ENCODE measurements at places on chromosomes 3 and 15. TPM values are rescaled to one million over a fixed set of nuclear protein-coding genes. Genes with fewer than 3 reads are reported as not detected.
A peak's percentile ranks its signal among the peaks of the same experiment; 100 is the strongest.

Gene SH3GL3
- 4.7 TPM for polyA plus RNA-seq

Gene RHOV
- polyA plus RNA-seq: 0.54 TPM

Gene ARL13B
- polyA plus RNA-seq: 7.9 TPM

Gene NPTN
- polyA plus RNA-seq: 327 TPM

Gene GHSR
- polyA plus RNA-seq: not detected

DNA sequence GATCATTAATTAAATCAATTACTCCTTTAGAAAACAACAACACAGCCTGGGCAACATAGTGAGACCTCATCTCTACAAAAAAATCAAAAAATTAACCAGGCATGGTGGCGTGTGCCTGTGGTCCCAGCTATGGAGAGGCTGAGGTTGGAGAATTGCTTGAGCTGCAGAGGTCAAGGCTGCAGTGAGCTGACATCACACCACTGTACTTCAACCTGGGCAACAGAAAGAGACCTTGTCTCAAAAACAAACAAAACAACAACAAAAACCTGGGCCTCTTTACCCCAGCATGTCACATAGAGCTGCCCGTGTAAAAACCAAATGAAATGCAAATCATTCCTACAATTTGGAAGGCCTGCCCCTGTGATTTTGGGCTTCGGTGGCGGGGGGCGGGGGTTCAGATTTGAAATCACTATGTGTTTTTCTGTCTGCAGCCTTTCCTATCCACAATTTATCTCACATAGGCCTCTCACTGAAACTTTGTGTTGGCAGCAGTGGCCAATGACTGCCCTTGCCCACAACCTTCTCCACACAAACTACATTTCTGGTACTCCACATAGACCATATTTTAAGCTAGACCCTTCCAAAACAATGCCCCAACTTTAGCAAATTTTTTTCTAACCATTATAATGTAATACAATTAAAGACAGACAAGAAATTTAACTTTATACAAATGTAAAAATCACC lies 6.5 kb downstream of the ADAM10 start:
- H3K27me3 ChIP-seq: no peaks in the 10 kb centered on the region
- H3K36me3 ChIP-seq: no peaks in the 10 kb centered on the region
- DNase-seq: no peak
- peaks cover 11% of the 10 kb centered on the region for H3K4me1 ChIP-seq

- H3K4me3 ChIP-seq: no peak overlapping the region
- H3K27ac ChIP-seq: no peak overlapping the region
- no peaks in the 10 kb centered on the region for H3K4me1 ChIP-seq
- no peaks in the 10 kb centered on the region for H3K36me3 ChIP-seq
- no peak for DNase-seq
Observed at GRCh38 chr3:110779581-110779980, 292.0 kb upstream of the NECTIN3 start.

DNA sequence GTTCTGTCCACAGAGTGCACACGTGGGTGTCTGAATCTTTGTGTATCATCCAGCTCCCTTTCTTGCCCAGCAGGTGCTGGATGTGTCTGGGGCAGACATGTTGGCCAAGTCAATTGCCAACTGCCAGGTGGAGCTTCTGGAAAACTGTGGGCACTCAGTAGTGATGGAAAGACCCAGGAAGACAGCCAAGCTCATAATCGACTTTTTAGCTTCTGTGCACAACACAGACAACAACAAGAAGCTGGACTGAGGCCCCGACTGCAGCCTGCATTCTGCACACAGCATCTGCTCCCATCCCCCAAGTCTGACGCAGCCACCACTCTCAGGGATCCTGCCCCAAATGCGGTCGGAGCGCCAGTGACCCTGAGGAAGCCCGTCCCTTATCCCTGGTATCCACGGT lies 12.5 kb upstream of the RPP14 start:
- DNase-seq: no peak
- H3K36me3 ChIP-seq: peaks cover 11% of the 10 kb centered on the region
- H3K4me3 ChIP-seq: no peak overlapping the region
- no peaks in the 10 kb centered on the region for H3K27me3 ChIP-seq
- no peaks in the 10 kb centered on the region for H3K4me1 ChIP-seq

GRCh38 chr3:129665024-129665768 lies 58.7 kb upstream of the PLXND1 start:
- DNase-seq: no peak
- H3K4me3 ChIP-seq: no peak overlapping the region
- H3K27ac ChIP-seq: no peak overlapping the region

GRCh38 chr15:78365917-78366316 lies 25.8 kb downstream of the CRABP1 start:
- H3K27ac ChIP-seq: no peak overlapping the region
- no peaks in the 10 kb centered on the region for H3K36me3 ChIP-seq
- no peaks in the 10 kb centered on the region for H3K4me1 ChIP-seq
- DNase-seq: no peak
- no peaks in the 10 kb centered on the region for H3K27me3 ChIP-seq

DNA sequence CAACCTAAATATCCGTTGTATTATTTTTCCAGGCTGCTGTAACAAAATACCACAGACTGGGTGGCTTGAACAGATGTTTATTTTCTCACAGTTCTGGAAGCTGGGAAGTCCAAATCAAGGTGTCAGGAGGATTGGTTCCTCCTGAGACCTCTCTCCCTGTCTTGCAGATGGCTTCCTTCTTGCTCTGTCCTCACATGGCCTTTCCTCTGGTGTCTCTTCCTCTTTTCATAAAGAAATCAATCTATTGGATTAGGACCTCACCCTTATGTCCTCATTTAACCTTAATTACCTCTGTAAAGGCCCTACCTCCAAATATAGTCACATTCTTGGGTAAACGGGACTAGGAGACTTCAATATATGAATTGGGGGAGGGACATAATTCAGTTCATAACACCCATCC lies 89.2 kb upstream of the PLCL2 start:
- no peaks in the 10 kb centered on the region for H3K27me3 ChIP-seq
- no peaks in the 10 kb centered on the region for H3K36me3 ChIP-seq
- DNase-seq: no peak

- H3K27me3 ChIP-seq: no peaks in the 10 kb centered on the region
- H3K36me3 ChIP-seq: no peaks in the 10 kb centered on the region
Observed at GRCh38 chr3:195094191-195094921, 176.6 kb downstream of the XXYLT1 start.

- no peaks in the 10 kb centered on the region for H3K36me3 ChIP-seq
- no peaks in the 10 kb centered on the region for H3K4me1 ChIP-seq
- DNase-seq: no peak
- no peaks in the 10 kb centered on the region for H3K27me3 ChIP-seq
- H3K27ac ChIP-seq: no peak overlapping the region
Observed at GRCh38 chr3:131233900-131234668, 147.5 kb upstream of the NUDT16 start.

DNA sequence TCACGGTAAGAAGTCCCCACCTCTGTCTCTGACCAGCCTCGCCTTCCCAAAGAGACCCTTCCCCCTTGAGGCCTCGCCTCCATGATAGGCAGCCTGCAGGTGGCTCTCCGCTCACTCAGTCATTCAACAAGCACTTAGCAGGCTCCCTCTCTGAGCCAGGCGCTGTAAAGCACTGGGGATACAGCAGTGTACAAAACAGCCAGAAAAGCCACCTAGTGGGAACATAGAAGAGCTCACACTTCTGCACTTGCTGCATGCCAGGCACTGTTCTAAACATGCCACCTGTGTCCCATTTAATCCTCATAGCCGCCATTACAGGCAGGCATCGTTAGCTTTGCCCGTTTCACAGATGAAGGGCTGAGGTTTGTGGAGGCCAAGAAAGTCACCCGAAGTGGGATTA lies 56.0 kb downstream of the SEMA3G start:
- DNase-seq: no peak
- H3K4me1 ChIP-seq: no peaks in the 10 kb centered on the region
- H3K36me3 ChIP-seq: peaks cover 42% of the 10 kb centered on the region
- H3K27me3 ChIP-seq: no peaks in the 10 kb centered on the region
- no peak overlapping the region for H3K27ac ChIP-seq
- H3K4me3 ChIP-seq: no peak overlapping the region

DNA sequence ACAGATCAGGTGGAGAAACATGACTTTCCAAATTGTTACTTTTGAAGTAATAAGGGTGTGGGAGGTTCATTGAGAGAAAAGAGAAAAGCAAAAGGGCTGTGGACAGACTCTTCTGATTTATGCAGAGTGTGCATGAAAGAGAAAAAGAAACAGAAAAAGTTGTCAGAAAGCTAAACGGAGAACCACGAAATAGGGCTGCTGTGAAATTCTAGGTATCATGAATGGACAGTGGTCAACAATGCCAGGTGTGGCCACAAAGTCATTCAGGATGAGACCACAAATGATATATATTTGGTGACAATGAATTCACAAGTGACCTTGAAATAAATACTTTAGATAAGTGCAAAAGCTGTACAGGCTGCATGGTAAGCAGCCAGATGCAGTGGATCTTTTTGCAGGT lies 170.1 kb downstream of the IL5RA start:
- H3K36me3 ChIP-seq: no peaks in the 10 kb centered on the region
- H3K27me3 ChIP-seq: no peaks in the 10 kb centered on the region
- no peaks in the 10 kb centered on the region for H3K4me1 ChIP-seq
- no peak for DNase-seq
- H3K27ac ChIP-seq: no peak overlapping the region
- no peak overlapping the region for H3K4me3 ChIP-seq

DNA sequence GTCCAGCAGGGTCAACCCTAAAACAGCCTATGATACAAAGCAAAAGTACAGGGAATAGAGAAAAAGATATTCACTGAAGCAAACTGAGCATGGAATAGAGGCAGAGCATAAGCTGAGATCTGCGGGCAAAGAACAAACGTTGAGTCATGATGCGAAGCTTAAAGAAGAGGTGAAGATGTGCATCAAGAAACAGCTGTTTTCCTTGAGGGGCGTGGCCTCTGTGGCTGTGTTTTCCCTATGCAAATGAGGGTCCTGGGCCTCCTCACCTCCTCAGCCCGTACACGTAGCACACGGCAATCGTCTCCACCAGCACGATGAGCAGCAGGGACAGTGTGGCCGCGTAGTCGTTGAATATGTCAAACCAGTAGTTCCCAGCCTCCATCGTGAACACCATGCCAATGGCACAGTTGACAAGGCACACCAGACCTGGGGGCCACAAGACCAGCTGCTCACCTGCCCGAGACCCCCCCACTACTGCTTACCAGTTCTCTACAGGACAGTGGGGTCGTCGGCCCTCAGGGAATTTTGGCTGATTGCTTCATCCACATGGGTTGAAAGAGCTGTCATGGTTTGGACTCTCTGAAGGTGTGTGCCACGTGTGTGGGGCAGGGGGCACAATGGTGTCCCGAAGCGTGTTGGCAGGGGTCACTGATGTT lies 33.6 kb downstream of the SLC6A20 start:
- peaks cover 3% of the 10 kb centered on the region for H3K4me1 ChIP-seq
- H3K36me3 ChIP-seq: peaks cover 35% of the 10 kb centered on the region
- H3K27me3 ChIP-seq: no peaks in the 10 kb centered on the region
- H3K4me3 ChIP-seq: no peak overlapping the region
- no peak overlapping the region for H3K27ac ChIP-seq

- no peaks in the 10 kb centered on the region for H3K4me1 ChIP-seq
- H3K36me3 ChIP-seq: no peaks in the 10 kb centered on the region
- no peak for DNase-seq
- no peaks in the 10 kb centered on the region for H3K27me3 ChIP-seq
Observed at GRCh38 chr3:61110576-61110975, 140.7 kb downstream of the FHIT start.

- H3K27ac ChIP-seq: peak overlapping the region; percentile 68
- H3K27me3 ChIP-seq: no peaks in the 10 kb centered on the region
- no peaks in the 10 kb centered on the region for H3K36me3 ChIP-seq
- no peak overlapping the region for H3K4me3 ChIP-seq
- peaks cover 20% of the 10 kb centered on the region for H3K4me1 ChIP-seq
Observed at GRCh38 chr3:151015181-151015580, 42.7 kb upstream of the CLRN1 start.

DNA sequence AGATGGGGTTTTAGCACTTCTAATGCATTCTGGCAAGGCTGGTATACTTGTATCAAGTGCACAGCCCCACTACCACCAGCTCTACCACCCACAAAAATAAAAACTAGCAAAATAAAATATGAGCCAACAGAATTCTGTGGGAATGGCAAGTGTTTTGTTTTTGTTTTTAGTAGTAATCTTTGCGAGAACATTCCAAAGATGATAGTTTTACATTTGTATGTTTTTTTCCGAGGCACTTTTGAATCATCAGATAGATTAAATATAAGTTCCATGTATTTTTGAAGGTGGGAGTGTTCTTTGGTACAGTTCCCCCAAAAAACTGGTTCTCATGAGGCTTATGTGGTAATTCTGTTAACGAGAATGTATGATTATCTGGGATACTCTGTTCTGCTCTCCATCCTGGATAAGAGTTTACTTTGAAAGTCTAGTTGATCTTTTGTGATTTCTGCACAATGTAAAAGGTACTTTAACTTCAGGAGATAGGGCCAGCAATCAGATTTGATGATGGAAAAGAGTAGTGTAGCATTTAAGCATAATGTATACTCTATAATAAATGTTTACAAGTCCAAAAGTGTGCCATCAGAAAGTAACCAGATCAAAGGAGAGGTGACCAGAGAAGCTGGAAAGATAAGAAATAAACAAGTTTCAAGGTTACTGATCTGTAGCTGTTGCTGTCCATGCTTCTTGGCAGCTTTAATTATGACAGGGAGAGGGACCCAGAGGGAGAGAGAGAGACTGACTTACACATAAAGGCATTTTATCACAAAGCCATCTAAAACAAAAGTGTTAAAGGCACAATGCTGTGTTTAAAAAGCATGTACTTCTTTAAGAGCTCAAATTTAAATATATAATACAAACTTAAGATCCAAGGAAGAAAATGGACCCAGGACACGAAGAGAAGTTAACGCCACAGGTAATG lies 130.9 kb downstream of the PGPEP1L start:
- H3K4me3 ChIP-seq: no peak overlapping the region
- DNase-seq: no peak
- H3K36me3 ChIP-seq: no peaks in the 10 kb centered on the region
- H3K27ac ChIP-seq: no peak overlapping the region
- no peaks in the 10 kb centered on the region for H3K27me3 ChIP-seq

Measured in large intestine (tissue), 12 donors.